GM04504 (cell line): ENCODE measurements at places on chromosomes 4 and X.

DNA sequence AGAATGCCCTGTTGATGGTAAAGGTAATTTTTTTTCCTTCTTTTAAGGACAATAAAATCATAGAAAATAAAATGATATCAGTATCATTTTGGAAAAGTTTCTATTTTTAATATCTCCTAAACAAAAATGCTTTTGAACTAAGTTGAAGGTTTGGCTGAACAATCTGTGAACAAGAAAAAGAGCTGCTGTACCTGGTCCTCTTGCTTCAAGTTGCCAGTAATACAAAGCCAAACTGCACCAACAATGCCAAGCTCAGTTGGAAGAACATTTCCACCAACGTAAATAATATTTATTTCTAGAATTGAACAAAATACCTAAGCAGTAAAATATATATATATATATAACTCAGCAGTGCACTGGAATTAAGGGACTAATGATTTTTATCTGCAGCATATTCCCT, 132.8 kb downstream of the CAMK2D start:
- no peak for DNase-seq

GRCh38 chr4:78297116-78297800, 240.1 kb downstream of the FRAS1 start:
- DNase-seq = peak; percentile 38

- DNase-seq = no peak
Measured at GRCh38 chrX:17032351-17032750, 85.9 kb downstream of the REPS2 start.

GRCh38 chr4:176195184-176195978, at the start of gene SPATA4:
TSS of gene SPATA4 (minus strand) at chr4:176195585. CDS start at chr4:176195562, 23 bp downstream.
- peak; percentile 72 for DNase-seq

DNA sequence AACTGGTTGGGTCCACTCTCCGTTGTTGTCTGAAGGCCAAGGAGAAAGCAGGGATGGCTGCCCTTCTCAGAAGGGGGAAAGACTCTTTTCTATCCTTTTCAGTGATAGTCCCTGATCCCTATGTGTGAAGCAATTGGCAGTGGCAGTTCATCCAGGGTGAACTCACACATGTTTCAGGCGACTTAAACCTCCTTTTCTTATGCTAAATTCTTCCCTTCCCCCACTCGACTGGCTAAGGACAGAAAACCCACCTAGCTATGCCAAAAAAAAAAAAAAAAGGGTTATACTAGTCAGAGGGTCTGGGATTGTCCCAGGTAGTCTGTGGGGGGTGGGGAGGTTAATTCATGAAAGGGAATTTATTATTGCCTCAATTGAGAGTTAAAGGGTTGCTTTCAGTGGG, 12.2 kb upstream of the ZNF280C start:
- DNase-seq = no peak

DNA sequence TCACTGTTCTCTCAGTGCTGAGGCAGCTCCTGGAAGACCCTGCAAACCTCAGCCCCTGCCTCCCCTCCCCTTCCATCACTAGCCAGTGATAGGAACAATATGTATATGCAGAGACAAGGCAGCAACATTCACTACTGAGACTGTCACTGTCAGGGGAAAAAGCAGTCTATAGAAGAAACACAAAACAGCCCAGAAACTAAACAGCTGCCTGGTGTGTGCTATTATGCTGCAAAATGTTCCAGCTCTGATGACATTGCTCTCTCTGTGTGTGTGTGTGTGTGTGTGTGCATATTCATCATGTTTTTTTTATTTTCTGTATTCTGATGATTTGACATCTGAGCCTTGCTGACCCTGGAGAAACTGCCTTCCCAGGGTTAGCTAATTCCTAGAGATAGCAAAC, 147.2 kb downstream of the SPATA18 start:
- DNase-seq = peak; percentile 10

- DNase-seq = peak; percentile 47
Measured at GRCh38 chr4:8594097-8595038, 1.8 kb downstream of the CPZ start.

DNA sequence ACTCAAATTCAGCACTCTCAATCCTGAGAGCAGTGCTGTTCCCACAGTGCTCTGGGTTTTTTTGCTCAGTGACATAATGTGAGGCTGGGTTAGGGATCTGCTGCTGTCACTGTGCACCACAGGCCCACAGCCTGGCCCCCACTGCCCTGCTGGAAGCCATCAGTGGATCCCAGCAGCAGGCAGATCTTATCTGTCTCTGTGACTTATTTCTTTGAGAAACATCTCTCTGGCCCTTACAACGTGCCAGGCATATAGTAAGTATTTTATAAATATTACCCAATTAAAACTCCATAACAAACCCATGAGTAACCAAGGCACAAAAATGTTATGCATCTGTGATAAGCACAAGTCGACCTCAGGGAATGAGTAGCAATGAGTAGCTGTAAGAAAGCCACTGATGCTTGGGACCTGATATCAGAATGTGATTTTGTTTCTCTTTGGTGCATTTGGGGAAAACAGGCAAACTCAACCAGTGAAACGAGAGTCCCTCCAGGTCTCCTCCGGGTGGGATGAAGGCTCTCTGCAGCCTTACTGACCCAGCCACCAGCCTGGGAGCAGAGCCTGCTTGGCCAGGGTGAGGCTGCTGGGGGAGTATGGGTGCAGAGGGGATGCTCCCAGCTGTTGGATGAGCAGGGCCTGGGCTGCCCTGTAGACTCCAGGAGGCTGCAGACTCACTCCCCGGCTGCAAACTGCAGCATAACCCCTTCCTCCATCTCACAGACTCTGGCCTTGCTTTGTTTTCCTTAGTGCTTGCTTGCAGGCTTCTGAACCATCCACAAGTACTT, 172.7 kb upstream of the LNX1 start:
- peak; percentile 77 for DNase-seq

GRCh38 chrX:13046141-13046855, 1.9 kb upstream of the FAM9C start:
- DNase-seq = no peak

DNA sequence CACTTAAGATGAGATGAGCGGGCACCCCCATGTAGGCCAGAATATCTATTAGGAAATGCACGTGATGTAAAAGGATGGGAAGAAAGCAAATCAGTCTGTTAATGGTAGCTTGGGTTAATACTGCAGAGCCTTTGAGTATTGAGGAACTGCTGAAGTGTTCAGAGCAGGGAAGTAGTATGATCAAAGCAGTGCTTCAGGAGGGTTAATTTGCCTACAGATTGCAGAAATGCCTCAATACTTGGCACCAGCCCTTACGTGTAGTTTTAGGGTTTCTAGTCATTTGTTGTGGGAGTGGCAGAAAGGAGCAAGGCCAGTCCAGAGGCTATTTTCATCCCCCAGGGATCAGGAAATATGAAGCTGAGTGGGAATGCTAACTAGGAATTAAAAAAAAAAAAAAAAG, 19.7 kb downstream of the ZFX start:
- no peak for DNase-seq

DNA sequence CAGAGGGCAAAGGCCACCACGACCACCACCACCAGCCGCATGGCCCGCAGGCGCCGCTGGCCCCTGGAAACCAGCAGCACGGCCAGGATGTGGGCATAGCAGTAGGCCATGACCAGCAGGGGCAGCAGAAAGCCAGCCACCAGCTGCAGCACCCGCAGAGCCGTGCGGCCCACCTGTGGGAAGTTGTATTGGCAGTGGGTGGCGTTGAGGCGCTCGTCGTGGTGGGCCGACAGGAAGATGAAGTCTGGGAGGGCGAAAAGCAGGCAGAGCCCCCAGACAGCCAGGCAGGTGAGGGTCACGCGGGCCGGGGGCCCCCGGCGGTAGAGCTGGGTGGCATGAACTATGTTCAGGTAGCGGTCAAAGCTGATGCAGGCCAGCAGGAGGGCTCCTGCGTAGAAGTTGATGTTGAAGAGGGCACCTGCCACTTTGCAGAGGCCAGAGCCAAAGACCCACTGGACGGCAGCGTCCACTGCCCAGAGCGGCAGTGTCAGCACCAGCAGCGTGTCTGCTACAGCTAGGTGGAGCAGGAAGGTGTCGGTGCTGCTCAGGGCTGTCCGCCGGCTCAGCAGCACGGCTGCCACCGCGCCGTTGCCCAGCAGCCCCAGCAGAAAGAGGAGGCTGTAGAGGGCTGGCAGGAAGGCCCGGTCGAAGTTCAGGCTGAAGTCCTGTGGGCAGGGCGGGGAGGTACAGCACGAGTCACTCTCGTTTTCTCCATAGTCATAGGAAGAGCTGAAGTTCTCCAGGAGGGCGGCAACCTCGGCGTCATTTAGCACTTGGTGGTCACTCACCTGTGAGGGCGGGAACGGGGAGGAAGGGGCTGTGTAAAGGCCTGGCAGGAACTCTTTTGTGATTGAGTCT, 1.4 kb downstream of the CXCR3 start:
- no peak for DNase-seq

- DNase-seq = peak; percentile 10
Measured at GRCh38 chr4:87489678-87490077, 39.5 kb downstream of the SPARCL1 start.

DNA sequence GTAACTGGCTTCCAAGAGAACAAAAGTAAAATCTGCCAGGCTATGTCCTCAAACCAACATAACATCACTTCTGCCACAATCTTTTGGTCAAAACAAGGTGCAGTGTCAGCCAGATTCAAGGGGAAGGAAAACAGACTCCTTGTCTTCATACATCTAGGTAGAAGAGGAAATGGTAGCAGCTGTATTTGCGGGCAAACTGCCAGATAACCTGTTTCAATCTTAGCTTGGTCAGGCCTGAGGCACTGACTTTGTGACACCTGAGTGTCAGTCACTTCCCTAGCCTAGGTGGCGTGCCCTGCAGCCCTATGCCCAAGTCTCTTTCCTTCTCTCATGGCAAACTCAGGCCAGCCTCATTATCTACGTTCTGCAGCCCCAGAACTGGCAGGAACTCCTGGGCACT, 146.2 kb upstream of the JADE1 start:
- DNase-seq = no peak

- DNase-seq = no peak
Measured at GRCh38 chr4:30854531-30854930, 134.4 kb downstream of the PCDH7 start.

DNA sequence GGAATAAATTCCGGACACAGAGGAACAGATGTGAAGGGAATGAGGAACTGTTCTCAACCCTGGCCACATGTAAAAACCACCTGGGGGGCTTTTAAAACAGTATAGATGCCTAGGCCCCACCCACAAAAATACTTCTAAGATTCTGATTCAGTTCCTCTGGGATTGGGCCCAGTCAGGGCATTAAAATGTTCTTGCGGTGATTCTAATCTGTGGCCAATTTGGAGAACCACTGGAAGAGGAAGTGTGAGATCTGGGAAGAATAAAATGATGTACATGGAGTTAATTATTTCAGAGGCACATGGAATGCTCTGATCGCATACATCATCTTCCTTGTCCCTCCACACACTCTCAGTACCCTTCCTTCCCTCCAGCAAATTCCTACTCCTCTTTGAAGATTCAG, 192.2 kb downstream of the APBB2 start:
- DNase-seq = no peak

DNA sequence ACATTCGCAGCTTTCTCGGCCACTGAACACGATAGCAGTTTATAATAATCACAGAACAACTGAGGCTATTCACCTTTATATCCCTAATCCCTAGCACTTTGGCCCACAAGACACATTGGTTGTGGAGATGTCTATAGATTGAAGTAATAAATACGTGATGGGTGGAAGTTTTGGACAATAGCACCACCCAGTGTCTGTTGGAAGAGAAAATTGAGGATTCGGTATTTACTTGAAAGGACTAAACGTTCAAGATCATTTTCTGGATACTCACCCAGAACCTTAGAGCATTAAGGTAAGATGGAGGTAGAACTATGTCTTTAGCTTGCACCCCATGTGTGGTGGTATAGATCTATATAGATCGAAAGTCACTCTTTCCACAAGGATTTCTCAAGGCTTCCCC, 787 bp upstream of the TMSB15A start:
- DNase-seq = no peak

GRCh38 chr4:55424791-55425190, 29.0 kb downstream of the TMEM165 start:
- DNase-seq = no peak

- no peak for DNase-seq
Measured at GRCh38 chr4:39466747-39467146, 7.9 kb downstream of the LIAS start.

DNA sequence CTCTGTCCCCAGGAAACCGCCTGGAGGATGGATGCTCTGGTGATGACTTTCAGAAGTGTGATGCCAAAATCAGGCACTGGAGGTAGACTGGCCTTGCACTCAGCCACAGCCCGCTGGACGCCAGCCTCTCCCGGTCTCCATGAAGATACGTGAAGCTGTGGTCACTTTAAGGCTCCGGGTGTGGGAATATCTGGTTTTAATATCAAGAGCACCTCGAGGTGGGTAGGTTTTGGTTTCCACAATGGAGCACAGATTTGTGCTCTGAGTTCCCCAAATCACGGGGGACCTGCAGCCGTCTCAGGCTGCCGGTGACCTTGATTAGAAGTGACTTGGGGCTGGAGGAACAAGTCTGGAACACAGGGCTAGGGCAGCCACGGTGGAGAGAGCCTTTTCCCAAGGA, 6.8 kb upstream of the HMX1 start:
- no peak for DNase-seq

- no peak for DNase-seq
Measured at GRCh38 chrX:22056235-22056634, 24.1 kb downstream of the PHEX start.
